Esophagus mucosa (tissue), 1 donor: ENCODE measurements at places on chromosomes 6 and 20.

- ATAC-seq = no peak
These were observed 2.0 kb downstream of the ZNF335 start for GRCh38 chr20:45969712-45970634.

GRCh38 chr20:29878777-29879442 is 1378.6 kb upstream of the DEFB115 start:
- ATAC-seq = peak; percentile 56

DNA sequence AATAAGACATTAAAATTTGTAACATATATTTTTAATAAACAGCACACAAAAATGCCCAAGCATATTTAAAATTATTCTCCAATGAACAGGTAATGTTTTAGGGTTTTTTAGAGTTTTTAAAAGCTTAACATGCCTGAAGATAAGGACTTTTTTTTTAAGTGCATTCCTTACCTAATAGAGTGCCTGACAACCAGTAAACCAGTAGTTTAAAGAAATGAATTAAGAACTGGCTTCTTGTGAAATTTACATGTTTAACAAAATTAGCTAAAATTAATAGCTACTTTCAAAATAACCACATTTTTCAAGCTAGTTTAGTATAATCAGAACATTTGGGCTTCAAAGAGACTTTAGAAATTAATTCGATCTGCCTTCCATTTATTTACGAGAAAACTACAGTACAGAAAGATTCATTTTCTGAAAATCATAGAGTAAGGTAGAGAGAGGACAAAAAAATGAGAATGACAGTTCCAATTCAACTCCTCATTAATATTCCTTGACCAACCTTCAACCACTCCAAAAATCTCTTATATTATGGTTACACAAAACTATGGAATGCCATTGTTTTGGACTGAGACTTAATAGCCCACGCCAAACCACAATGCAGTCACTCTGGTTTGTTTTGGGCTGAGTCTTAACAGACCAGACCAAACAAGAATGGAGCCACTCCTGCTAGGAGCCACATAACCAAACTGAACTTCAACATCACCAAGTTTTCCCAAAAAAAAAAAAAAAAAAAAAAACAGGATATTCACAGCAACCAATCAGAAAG is 5.7 kb upstream of the PLN start:
- no peak for ATAC-seq

DNA sequence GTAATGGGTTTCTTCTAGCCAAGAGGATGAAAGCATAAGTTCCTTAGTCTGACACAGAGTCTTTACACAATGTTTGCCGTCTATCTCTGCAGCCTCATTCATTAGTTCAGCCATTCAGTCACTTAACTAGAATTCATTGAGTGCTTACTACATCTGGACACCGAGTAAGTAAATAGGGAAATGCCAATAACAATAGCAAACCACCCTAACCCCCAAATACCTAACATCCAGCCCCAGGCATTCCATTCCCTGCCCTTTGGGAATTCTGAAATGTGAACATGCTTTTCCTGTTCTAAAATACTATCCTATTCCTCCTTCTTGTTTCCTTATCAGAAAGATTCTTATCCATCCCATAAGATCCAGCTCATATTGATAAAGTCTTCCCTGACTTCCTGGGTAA is 277.6 kb upstream of the RNF217 start:
- ATAC-seq = no peak

DNA sequence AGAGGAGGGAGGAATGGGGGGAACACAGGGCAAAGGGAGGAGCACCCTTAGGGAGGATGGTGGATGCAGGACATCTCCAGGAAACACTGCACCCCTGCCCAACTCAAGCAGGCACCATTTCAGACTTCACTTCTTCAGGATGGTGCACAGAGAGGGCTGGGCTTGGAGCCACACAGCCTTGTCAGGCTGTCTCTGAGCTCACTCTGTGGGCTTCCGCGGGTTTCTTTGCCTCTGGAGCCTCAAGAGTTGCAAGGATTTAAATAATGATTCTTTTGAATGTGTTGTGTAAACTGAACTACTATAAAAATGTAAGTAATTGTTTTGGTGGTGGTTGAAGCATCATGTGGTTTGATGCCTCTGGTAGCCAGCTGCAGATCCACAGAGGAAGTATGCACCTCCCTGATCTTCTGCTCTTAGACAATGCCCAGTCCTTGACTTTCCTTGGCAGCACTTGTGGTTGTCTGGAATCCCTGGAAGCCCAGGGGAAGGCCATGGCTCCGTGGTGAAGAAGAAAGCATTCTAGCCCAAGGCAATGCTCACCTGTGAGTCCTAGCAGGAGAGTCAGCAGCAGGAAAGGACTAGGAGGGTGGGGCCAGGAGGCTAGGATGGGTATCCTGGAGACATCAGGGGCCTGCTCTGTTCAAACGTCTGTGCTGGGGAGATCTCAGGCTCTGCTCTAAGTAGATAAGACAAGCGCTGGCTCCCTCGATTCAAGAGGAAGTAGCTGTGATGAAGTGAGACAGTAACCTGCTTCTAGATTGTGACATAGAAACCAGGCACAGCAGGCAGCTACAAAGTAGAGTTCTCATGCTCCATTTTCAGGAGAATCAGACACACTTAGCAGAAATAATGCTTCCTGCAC is 50.2 kb upstream of the SIRPG start:
- ATAC-seq = no peak

DNA sequence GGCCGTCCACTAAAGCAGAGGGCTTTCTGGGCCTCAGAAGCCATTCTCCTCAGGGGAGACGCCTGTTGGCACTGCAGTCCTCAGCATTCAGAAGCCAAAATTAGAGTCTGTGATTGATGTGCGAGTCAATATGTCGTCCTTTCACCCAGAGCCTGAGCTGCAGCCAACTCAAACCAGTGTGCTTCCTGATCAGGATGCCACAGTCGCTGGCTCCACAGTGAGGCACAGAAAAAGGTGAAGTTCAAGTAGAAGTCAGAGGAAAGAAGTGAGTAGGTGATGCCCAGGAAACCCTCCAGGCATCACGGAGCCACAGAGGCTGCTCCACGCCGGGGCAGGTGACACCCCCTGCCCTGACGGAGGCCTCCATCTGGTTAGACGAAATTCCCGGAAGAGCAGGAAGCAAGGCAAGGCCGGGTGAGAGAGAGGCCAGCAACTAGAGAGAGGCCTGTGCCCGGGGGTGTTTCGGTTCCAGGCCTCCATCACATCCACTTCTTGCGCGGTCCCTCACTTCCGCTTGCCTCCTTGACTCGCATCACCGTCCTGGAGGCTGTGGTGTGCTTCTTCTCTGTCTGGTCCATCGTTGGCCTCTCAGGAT is 177.7 kb upstream of the SNX9 start:
- ATAC-seq = no peak

GRCh38 chr6:158061361-158061708 is 79.7 kb downstream of the SYNJ2 start:
- ATAC-seq = no peak

DNA sequence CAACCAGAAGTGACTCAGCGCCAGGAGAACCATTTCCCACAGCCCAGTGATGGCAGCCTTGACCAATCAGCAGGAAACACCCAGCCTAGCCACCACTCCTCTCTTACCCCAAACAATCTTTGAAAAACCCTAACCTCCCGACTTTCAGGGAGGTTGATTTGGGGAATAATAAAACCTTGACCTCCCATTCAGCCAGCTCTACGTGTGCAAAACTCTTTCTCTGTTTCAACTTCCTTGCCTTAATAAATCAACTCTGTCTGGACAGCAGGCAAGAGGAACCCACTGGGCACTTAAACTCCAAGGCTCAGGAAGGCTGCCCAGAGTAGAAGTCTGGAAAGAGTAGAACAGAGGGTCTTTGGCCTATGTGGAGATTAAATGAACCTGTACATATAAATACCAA is 35.0 kb downstream of the SERPINB1 start:
- no peak for ATAC-seq
